ENCODE measurements at places on chromosomes 7 and 10.

GRCh38 chr10:99958302-99958701 lies 51.4 kb downstream of the DNMBP start:
- no peak for DNase-seq

GRCh38 chr7:66331883-66332282 lies 126.7 kb downstream of the TPST1 start:
- no peak for DNase-seq

DNA sequence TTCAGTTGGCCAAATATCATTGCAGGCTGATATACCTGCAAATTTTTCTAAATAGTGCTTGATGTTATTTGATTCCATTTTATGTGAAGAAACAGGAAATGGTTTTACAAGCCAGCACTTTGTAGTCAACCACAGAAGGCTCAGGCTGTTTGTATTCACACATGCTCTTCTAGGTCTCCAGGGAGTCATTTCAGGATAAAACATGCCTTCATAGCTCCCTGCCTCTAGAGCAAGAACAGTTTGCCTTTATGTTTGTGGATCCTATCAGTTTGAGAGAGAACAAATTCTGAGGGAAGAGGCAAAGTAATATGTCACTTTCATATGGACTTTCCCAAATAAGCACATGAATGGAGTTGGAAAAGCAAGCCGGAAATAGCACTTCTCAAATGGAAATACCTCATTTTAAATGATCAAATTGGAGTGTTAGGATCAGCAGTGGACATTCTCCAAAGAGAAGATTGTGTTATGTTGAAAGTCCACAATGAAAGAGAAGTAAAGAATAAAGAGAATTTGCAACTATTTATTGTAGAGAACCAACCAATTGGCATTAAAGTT lies 277.6 kb downstream of the KCND2 start:
- no peak for DNase-seq

GRCh38 chr10:85235258-85235657 lies 906.9 kb downstream of the CCSER2 start:
- DNase-seq = no peak

- no peak for DNase-seq
Measured at GRCh38 chr7:121936951-121937623, 64.1 kb downstream of the PTPRZ1 start.

- DNase-seq = no peak
Measured at GRCh38 chr7:28658381-28658780, 246.1 kb downstream of the CREB5 start.

- peak; percentile 11 for DNase-seq
Measured at GRCh38 chr7:108452707-108453106, 3.5 kb downstream of the NRCAM start.

GRCh38 chr10:2509081-2509531 lies 558.2 kb upstream of the PFKP start:
- no peak for DNase-seq

- no peak for DNase-seq
Measured at GRCh38 chr7:36400036-36400435, 10.4 kb downstream of the ANLN start.
